ENCODE measurements at places on chromosomes 3 and 15.

- no peak overlapping the region for H3K27ac ChIP-seq
- DNase-seq: no peak
- H3K4me3 ChIP-seq: no peak overlapping the region
- no peaks in the 10 kb centered on the region for H3K36me3 ChIP-seq
- peaks cover 8% of the 10 kb centered on the region for H3K27me3 ChIP-seq
Observed at GRCh38 chr3:142866841-142867631, 21.8 kb downstream of the PCOLCE2 start.

DNA sequence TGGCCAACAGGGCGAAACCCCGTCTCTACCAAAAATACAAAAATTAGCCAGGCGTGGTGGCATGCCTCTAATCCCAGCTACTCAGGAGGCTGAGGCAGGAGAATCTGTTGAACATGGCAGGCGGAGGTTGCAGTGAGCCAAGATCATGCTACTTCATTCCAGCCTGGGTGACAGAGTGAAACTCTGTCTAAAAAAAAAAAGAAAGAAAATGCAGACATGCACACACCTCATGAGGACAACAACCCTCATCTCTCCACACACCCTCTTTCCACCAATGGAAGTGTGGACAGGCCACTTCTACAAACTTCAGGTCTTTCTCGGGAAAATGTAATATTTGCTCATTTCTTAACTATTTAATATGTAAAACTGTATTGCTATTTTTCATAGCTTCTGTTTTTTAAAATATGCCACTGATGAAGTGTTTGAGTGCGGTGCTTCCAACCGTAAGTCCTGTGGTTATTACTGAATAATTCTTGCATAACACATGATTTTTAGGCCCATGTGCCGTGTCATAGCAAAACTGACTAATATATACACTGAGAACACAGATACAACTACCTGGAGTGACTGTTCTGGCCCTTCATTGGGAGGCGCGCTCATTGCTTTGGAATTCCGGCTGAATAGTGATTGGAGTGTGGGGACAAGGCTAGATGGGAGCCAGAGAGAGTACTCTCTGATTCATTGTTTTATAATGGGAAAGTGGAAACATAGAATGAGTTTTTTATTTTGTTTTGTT, 23.1 kb downstream of the LRRC31 start:
- peaks cover 23% of the 10 kb centered on the region for H3K4me1 ChIP-seq
- no peaks in the 10 kb centered on the region for H3K36me3 ChIP-seq
- H3K4me3 ChIP-seq: peak overlapping the region; percentile 71
- H3K27me3 ChIP-seq: no peaks in the 10 kb centered on the region

DNA sequence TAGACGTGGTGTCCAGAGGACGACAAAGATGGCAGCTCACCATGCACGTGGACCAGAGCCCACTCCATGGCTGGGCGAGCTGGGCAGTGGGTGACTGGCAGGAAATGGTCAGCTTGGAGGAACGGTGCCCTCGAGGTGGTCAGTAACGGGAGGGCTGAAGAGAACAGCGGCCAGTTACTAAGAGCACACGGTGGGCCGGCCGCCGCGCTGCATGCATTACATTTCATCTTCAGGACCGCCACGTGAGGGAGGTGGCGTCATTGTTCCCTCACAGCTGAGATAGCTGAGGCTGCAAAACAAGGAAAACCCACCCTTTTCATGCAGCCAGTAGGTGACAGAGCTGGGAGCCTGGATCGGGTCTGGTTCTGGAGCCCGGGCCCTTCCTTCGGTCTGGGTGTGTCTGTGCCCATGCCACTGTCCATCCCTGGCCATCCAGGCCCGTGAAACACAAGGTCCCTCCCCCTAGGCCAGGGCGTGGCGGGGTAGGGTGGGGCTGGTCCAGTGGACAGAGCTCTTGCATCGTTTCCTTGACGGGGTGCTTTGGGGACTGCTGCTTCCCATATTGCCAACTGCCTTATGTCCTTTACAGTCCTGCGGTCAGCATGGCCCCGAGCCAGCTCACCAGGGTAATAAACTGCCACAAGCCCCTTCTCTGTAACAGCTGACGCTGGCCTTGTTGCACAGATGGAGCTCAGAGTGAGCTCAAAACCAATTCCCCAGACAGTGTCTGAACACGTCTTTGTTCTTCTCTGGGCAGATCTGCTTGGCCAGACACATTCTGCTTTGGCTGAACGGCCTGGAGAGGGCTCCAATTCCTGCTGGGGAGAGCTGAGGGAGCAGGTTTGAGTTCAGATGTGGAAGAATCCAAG, 51.8 kb downstream of the RGMA start:
- H3K4me3 ChIP-seq: no peak overlapping the region
- peaks cover 24% of the 10 kb centered on the region for H3K4me1 ChIP-seq
- H3K36me3 ChIP-seq: no peaks in the 10 kb centered on the region
- H3K27ac ChIP-seq: no peak overlapping the region

DNA sequence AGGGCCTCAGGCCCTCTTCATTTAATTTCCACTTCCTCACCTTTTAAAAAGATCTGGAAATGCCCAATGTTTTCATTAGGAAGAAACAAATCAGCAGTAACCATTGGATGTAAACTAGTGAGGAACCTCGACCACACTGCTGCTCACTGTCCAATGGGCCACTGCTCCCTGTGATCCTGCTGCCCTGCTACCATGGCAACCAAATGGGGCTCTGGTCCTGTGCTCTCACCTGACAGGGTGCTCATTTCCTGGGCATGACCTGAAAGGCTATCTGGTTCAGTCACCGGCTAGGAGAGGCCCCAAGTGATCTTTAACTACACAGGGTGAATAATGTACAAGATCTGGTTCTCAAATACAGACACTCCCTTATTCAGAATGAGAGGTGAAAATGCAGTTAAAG, 54.6 kb downstream of the ARHGEF3 start:
- H3K27ac ChIP-seq: no peak overlapping the region
- peaks cover 42% of the 10 kb centered on the region for H3K36me3 ChIP-seq
- H3K4me3 ChIP-seq: no peak overlapping the region
- no peaks in the 10 kb centered on the region for H3K27me3 ChIP-seq
- no peak for DNase-seq
- peaks cover 7% of the 10 kb centered on the region for H3K4me1 ChIP-seq

- H3K27ac ChIP-seq: no peak overlapping the region
- no peak overlapping the region for H3K4me3 ChIP-seq
- H3K27me3 ChIP-seq: peaks cover 27% of the 10 kb centered on the region
- H3K36me3 ChIP-seq: no peaks in the 10 kb centered on the region
- DNase-seq: no peak
- H3K4me1 ChIP-seq: peaks cover 16% of the 10 kb centered on the region
Observed at GRCh38 chr15:88179562-88179961, 77.0 kb downstream of the NTRK3 start.

GRCh38 chr15:64842986-64843561, 1.4 kb downstream of the PLEKHO2 start:
- H3K27me3 ChIP-seq: no peaks in the 10 kb centered on the region
- H3K4me3 ChIP-seq: peak overlapping the region; percentile 96
- peaks cover 10% of the 10 kb centered on the region for H3K36me3 ChIP-seq
- DNase-seq: no peak

GRCh38 chr3:130412991-130413560, 67.6 kb downstream of the COL6A5 start:
- H3K36me3 ChIP-seq: no peaks in the 10 kb centered on the region
- no peaks in the 10 kb centered on the region for H3K4me1 ChIP-seq
- H3K4me3 ChIP-seq: no peak overlapping the region
- DNase-seq: no peak

GRCh38 chr3:168081171-168081771, 14.5 kb downstream of the GOLIM4 start:
- no peaks in the 10 kb centered on the region for H3K27me3 ChIP-seq
- H3K4me1 ChIP-seq: peaks cover 22% of the 10 kb centered on the region
- H3K4me3 ChIP-seq: no peak overlapping the region
- DNase-seq: no peak
- no peak overlapping the region for H3K27ac ChIP-seq

- no peaks in the 10 kb centered on the region for H3K27me3 ChIP-seq
- peaks cover 34% of the 10 kb centered on the region for H3K4me1 ChIP-seq
- H3K36me3 ChIP-seq: no peaks in the 10 kb centered on the region
- H3K4me3 ChIP-seq: no peak overlapping the region
Observed at GRCh38 chr15:63982381-63982854, 63.9 kb downstream of the DAPK2 start.

- no peak overlapping the region for H3K27ac ChIP-seq
- no peaks in the 10 kb centered on the region for H3K4me1 ChIP-seq
- no peaks in the 10 kb centered on the region for H3K36me3 ChIP-seq
- no peak for DNase-seq
Observed at GRCh38 chr15:29071232-29071881, 185.6 kb downstream of the APBA2 start.

DNA sequence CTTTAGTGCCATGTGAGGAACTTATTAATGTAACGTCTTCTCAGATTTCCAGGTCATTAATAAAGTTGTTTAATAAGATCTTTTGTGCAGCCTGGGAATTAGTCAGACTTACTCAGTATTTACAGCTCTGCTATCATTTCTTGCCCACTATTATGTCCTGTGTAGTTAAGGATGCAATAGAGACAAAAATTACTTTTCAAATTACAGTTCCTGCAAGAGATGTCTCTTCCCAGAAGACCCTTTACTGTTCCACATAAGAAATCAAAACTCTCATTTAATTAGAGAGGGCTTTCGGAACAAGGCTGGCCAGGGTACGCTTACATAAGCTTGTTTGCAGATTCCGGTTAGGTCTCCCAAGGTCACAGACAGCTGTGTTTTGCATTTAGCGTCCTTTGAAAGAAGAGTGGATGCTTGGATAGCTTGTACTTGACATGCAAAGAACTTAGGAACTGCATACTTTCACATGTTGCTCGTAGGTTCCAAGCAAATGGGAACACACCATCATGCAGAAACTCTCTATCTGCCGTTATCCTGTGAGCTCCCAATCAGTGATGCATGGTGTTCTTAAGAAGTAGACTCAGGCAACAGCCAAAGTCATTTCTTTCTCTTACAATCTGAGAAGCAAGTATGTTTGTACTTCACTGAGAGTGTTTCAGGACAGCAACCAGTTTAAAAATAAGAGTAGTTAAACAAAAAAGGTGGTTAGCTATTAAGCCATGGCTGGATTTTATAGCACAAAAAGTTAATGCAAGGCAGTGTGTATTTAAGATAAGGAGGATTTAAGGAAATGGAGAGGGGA, 37.4 kb downstream of the FILIP1L start:
- peaks cover 23% of the 10 kb centered on the region for H3K4me1 ChIP-seq
- H3K4me3 ChIP-seq: no peak overlapping the region
- no peak overlapping the region for H3K27ac ChIP-seq
- H3K27me3 ChIP-seq: no peaks in the 10 kb centered on the region
- peaks cover 19% of the 10 kb centered on the region for H3K36me3 ChIP-seq
- DNase-seq: no peak

- no peak for DNase-seq
- peak overlapping the region; percentile 77 for H3K4me3 ChIP-seq
- H3K4me1 ChIP-seq: peaks cover 43% of the 10 kb centered on the region
- no peaks in the 10 kb centered on the region for H3K27me3 ChIP-seq
- peaks cover 26% of the 10 kb centered on the region for H3K36me3 ChIP-seq
Observed at GRCh38 chr15:75348562-75349350, 1.9 kb downstream of the NEIL1 start.

DNA sequence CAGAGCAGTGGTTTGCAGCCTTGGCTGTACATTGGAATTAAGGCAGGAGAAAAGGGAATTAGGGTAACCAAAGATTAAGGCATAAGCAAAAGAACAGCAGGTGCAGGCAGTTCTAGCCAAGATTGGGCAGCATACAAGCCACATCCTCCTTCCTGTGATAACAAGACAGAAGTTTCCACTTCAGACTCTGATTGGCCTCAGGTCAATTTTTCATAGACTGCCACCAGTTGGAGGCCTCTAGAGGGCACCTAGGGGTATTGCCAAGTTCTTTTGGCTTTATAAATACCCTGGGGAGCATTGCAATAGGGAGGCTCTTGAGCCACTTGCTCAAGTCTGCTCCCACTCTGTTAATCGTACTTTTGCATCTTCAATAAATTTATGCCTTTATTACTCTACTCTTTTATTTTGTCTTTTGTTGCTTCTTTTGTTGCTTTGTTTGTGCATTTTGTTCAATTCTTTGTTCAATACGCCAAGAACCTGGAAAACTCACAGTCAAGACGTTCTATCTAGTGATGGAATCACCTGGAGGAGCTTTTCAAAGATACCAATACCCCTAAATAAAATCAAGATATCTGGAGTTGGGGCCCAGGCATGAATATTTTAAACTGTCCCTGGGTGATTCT, 32.2 kb upstream of the FMN1 start:
- peak; percentile 33 for DNase-seq
- no peak overlapping the region for H3K27ac ChIP-seq
- no peaks in the 10 kb centered on the region for H3K36me3 ChIP-seq
- no peaks in the 10 kb centered on the region for H3K27me3 ChIP-seq
- no peaks in the 10 kb centered on the region for H3K4me1 ChIP-seq

GRCh38 chr15:79089331-79089889, 1.2 kb downstream of the RASGRF1 start:
- H3K27ac ChIP-seq: no peak overlapping the region
- H3K27me3 ChIP-seq: peaks cover 77% of the 10 kb centered on the region
- peaks cover 7% of the 10 kb centered on the region for H3K36me3 ChIP-seq
- no peak for DNase-seq

DNA sequence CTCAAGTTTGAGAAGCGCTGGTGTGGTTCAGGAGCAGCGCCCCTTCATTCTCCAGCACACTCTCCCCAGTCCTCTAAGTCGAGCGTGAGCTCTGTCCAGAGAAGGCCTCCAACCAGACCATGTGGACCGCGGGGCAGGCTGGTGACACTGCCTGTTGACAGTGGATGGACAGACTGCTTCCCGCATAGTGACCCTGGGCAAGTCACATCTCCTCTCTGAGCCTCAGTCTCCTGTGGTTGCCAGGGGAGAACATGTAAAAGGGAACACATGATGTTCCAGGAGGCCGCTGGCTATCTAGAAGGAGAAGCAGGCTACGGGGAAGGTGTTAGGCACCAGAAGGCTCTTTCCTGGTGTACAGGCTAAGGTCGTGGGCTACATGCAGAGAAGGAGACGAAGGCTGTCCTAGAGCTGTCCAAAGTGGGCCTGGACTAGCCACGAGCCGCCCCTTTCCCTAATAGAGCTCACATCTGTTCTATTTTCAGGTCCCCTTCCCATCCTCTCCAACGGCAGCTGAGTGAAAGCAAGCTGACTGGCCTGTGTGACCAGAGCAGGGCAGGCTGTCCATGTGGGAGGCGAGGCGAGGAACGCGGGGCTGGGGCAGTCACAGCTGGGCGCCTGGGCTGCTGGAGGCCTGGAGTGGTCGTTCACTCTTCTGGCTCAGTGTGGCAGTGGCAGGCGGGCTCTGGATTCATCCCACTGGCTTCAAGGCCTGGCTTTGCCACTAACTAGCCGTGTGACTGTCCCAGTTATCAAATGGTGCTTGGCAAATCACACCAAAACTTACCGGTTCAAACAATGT, 11.1 kb downstream of the ISG20 start:
- peaks cover 34% of the 10 kb centered on the region for H3K36me3 ChIP-seq
- no peaks in the 10 kb centered on the region for H3K27me3 ChIP-seq
- H3K4me3 ChIP-seq: peak overlapping the region; percentile 64
- H3K27ac ChIP-seq: peak overlapping the region; percentile 95
- DNase-seq: no peak

DNA sequence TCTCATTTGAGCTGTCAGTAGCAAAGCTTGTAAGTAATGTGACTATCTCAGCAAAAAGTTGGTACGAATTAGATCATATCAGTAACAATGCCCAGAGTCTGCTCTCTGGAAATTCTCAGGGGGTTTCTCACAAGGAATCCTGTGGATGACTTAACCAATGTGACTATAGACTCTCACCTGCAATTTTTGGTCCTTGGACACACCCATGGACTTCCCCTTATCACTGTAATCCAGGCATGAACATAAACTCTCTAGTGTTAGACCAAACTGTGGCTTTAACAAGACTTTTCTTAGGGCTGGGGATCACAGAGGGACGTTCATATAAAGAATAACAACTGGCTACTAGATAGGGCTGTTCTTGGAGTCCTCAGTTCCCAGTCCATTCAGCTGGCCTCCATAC, 3.9 kb upstream of the ZNF80 start:
- peaks cover 10% of the 10 kb centered on the region for H3K36me3 ChIP-seq
- DNase-seq: no peak
- H3K27ac ChIP-seq: no peak overlapping the region
- no peaks in the 10 kb centered on the region for H3K27me3 ChIP-seq
- no peak overlapping the region for H3K4me3 ChIP-seq
- H3K4me1 ChIP-seq: peaks cover 35% of the 10 kb centered on the region

Measured in stimulated activated naive B cell treated with anti-CD40 and anti-IgM and Interleukin-4, amounts not matched to agents 10 μg/mL and 1 μg/mL and 100 μg/mL, for 72 hours (primary cell).